ENCODE measurements at places on chromosomes 5 and 9.

- DNase-seq: no peak
Observed at GRCh38 chr5:42005561-42006153, 80.6 kb downstream of the FBXO4 start.

DNA sequence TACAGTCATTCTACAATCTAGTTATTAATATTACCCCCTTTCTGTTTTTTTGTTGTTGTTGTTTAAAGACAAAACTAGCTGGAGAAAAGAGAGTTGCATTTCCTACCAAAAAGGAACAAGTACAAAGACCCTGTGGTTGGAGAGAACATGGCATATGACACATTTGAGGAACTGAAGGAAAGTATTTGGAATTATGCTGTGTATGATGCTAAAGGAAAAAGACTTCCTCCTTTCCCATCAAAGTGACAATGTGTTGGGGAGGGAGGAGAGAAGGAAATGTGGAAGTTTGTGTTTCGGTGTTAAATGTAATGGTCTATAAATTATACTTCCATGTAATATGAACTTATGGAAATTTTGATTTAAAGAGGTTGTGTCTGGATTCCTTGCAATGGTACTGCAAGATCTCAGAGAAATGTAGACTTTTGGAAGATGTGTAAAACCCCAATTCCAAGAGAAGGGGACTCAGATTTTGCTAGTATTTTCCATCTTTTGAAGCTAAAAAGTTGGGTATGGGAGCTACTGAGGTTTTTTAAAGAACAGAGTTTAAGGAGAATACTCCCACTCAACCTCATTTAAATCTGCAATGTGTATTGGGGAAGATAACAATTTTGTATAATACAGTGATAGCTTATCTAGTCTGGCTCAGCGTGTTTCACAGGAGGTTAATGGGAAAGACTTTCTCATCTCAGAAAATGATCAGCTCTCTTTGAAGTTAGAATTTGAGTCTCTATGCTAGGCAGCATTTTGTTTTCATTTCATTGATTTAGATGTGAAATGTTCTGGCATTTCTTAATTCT, 15.4 kb upstream of the TNFSF8 start:
- no peak for DNase-seq

DNA sequence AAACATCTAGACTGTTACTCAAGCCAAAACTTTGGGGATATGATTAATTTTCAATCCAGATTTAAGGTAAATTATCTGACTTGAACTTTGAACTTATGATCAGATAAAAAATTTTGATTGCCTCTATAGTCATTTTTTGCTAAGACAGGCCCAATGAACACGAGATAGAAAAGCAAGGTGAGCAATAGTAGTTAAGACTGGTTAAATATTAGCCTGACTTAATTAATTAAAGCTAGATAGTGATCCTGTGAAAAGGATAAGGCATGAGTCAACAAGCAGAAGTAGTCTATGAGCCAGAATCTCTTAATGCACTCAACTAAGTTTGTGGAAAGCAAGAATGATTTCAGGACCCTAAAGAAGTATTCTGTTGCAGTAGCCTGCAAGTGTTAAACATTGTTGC, 66.5 kb downstream of the PDE4D start:
- DNase-seq: no peak

DNA sequence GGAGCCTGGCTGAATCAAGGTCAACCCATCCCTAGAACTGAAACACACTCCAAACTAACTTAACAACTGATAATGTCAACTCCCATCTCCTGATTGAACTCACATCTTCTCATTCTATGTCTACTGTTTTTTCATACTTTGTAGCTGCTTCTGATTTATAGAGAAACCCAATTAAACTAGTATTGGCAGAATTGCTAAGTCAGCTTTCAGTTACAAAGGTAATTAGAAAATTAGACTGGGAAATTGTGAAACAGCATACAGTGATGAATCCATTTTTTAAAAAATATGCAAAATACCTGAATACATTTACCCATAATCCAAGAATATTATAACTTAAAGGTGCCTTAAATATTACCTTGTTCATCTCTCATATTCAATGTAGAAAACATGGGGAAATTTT, 535.2 kb upstream of the CLINT1 start:
- no peak for DNase-seq

DNA sequence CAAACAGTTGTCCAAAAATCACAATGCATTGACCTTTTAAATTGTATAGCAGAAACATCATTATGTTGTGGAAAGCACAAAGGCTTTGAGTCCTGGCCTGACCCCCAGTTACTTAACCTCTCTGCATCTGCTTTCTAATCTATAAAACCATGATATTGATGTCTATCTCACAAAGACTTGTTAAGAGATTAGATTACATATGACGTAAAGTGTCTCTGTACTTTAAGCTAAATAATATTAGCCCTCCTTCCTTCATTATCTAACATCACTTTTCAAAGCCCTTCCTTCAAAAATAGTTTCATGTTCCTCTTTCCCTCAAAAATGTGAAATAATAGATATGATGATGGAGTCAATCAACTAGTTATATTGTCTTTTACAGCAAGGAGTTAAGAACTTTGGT, 3.4 kb downstream of the ADAMTS6 start:
- no peak for DNase-seq

DNA sequence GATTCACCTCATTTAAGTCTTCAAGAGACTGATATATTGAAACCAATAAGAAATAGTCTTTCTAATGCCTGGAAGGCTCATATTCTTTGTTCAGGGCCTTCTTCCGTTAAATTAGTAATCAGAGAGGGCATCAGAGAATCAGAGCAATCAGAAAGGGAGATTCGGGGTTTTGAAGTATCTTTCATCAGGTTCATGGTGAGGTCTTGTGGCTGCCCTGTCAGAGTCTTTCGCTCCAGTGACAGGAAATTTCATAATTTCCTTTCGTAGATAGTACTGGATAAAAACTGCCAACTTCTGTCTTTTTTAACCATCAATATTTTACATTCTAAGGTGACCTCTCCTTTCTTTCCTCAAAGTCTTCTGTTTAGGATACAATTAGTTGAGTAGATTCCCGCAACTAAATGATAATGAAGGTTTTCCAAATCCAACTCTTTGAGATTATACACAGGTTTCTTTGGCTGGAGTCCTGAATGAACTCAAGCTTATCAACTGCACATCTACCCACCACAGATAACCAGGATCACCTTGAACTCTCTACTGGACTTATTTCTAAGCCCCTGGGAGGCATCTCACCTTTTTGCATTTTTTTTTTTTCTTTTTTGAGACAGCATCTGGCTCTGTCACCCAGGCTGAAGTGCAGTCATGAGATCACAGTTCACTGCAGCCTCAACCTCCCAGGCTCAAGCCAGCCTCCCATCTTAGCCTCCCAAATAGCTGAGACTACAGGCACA, 5.5 kb downstream of the IL31RA start:
- DNase-seq: no peak
